NCI-H2081 treated with DMSO at 0.1 percent for 48 hours (cell line): ENCODE measurements at places on chromosomes 2 and 18.

DNA sequence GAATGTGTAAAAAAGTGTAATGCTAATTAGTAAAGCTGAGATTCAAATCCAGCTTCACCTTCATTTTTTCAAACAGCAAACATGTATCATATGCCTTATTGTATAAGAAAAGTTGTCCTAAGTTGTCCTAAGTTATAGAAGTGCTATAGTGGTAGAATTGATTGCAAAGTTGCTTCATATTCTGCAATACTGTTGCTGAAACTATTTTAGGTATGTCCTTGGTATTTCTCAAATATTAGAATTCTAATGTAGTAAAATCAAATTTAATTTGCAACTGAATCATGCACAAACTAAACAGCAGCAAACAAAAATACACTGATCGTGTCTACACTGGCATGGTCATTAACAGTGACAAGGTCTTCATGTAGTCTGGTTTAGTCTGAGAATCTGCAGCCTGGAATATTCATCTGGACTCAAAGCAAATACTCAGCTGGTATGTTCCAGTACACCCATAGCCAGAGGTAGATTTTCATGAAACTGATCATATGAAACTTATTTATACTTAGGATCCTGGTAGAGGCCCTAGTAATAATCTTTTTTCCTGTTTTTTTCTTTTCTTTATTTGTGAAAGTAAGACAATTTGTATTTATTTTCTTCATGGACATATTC, 555.6 kb upstream of the ZEB2 start:
- DNase-seq: no peak

GRCh38 chr18:22543769-22544168, 126.1 kb upstream of the CTAGE1 start:
- DNase-seq: no peak

DNA sequence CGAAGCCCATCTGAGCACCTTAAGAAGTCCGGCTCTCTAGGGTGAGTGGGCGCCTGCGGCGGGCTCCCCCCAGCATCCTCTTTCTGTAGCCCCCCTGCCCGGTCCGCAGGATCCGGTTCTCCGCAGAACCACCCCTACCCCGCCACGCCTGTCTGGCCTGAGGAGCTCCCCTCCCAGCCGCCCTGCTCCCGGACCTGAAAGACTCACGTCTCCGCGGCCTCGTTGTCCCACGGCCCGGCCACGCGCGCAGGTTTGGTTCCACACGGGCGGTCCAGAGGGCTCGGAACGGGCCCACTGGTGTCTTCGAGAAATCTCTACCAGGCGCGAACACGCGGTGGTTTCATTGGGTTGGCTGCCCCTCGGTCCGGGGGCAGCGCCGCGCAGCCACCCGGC, 237 bp downstream of the SLC39A6 start:
- DNase-seq: no peak

- DNase-seq: no peak
Measured at GRCh38 chr18:6928359-6928758, 189.2 kb downstream of the LAMA1 start.

DNA sequence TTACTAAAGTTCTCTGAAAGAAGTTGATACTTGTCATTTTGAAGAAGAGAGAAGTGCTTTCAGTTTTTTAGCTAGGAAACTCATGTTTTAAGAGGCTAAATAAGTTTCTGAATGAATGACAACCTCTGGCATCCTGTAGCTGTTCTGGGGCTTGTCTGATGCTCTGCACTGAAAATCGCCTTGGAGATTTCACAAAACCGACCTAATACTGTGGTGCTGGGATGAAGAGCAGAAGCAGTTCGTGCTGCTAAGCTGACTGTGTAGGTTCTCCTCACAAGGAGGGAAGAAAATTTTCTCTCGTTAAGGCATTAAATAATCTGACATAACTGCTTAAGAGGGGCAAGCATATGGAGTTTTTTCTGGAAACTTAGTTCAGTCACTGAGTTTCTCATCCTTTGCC, 193.2 kb downstream of the LTBP1 start:
- no peak for DNase-seq

DNA sequence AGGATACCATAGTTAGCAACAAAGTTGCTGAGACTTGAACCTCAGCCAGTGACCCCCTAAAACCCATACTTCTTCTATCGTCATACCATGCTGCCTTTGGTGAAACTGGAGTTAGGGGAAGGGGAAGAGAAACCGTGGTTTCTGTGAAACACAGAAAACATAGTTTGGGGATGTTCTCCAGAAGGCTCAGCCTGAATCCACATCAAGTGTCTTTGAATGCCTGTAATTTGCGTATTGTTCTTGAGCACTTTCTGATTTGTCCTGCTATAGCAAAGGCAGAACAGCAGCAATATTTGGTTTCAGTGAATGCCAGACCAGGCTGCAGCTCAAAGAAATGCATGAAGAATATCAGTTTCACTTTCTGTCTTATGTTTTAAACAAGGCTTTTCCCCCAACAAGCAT, 258.7 kb downstream of the TTC32 start:
- DNase-seq: no peak

GRCh38 chr2:102436323-102436722, 13.4 kb downstream of the IL18RAP start:
- DNase-seq: no peak

DNA sequence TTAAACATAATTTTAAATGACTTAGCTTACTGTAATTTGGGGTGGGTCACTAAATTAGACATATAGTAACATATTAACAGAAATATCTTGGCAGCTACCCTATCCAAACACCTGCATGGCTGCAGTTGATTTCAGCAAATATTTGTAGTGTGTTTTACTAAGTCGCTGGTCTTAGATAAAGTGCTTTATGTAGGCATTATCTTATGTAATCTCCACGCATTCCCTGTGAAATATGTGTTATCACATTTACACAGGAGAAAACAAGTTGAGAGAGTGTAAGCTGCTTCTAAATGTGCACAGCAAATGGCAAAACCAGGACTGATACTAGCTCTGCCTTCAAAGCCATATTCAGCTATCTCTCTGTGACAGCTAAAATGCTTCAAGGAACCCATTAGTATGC, 72.0 kb downstream of the NYAP2 start:
- no peak for DNase-seq
